ENCODE measurements at places on chromosomes 5 and 9.
A peak's percentile ranks its signal among the peaks of the same experiment; 100 is the strongest.

DNA sequence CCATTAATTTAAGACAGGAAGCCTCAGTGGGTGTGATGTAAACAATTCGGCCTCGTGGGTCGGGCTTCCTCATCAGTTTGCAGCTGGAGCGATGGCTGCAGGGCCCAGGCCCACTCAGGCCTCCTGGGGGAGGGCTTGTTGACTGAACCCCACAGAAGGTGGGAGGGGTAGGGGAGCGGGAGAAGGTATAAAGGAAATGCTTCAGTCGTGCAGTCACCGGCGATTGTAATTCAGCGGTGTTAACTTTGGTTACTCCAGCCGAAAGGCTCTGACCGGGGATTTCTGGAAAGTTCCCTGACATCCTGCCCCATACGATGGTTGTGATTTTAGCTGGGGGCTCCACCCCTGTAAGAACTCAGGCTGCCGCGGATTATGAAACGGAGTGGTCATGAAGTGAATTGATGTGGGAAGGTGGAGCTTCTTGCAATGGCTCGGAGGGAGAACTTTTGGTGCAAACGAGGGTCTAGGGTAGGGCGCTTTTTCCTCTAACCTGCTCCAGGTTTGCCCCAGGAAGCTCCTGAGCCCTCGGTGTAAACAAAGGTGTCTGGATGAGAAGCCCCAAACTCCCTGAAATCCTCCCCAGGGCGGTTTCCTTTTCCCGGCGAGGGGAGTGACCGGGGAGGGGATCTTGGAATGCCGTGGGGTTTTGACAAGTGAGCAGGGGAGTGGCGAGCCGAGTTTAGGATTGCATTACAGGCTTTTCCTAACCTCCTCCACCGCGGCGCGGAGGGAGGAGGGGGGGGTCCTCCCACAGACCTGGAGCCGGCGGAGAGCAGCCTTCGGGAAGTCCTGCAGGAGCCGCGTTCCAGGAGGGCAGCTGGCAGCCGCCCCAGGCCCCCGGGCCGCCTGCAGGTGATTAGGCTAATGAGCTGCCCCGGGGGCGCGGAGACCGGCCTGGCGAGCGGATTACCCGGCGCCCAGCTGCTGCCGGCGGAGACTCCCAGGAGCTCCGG, 215.5 kb downstream of the PDZD2 start:
- no peak for DNase-seq

GRCh38 chr5:172383191-172383802, 71.0 kb downstream of the SH3PXD2B start:
- no peak for DNase-seq

DNA sequence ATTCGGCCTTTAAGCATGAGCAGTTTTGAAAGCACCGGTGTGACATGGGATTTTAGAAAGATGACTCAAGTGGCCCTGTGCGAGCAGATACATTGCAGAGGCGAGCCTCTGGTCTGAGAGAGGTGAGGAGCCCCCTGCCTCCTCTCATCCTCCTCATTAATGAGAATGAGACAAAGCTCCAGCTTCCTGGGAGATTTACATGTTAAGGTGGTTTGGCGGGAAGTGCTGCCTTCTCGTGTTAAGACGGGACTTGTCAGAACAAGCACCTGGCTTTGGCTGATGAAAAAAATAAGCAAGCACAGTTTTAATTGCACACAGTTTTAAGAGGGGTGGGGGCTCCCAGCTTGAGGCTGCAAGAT, 68.1 kb downstream of the ACTL7B start:
- DNase-seq, result no peak

- DNase-seq, result no peak
These were observed 71.8 kb downstream of the ZNF618 start for GRCh38 chr9:113947941-113948340.

GRCh38 chr5:131999041-131999440, 12.4 kb downstream of the ACSL6 start:
- DNase-seq, result no peak

DNA sequence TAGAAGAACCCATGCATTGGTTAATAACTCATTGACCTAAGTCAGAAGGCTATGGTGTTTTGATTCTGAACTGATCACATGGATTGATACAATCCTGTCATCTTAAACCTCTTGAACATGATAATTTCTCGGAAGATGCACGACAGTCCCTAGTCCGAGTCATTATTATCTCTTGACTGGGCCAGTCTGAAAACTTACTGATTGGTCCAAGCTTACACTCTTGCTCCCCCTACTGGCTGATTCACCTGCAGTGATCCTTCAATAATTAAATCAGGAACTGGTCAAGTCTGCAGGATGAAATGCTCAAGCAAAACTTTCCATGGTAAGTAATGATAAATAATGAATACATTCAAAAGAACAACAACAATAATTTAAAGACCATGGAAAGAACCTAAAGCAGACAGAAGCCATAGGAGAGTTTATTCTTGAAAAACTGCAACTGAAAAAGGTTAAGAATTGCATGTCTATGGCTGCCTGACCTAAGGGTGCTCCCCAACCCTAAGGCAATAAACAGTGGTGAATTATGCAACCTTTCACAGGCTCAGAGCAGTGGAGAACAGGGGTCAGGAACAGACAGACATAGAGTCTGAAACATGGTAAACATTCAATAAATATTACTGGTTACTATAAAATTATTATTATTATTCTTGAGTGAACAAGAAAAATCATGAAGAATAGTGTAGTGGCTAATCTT, 79.3 kb downstream of the BRINP1 start:
- DNase-seq, result peak; percentile 27

GRCh38 chr9:100150214-100150613, 51.2 kb downstream of the INVS start:
- DNase-seq, result no peak

- no peak for DNase-seq
These were observed 76.4 kb upstream of the PRSS3 start for GRCh38 chr9:33718987-33719386.

DNA sequence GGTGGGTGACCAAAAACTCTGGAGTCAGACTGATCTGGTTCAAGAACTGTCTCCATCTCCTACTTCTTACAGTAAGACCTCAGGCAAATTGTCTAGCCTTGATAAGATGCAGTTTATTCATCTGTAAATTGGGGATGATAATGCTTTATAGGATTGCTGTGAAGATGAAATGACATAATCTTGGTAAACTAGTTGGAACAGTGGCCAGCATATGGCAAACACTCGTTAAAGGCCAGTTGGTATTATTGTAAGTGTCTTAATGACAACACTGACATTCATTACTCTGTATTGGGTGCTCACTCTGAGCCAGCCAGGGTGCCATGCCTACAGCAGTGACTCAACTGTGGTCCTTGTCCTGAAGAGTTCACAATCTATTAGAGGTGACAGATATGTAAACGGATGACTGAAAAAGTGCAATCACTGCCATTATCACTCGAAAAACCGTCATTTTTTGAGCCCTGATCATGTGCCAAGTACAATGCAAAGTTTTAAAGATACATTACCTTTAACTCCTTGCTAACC, 84.9 kb upstream of the HSPA9 start:
- DNase-seq, result no peak

DNA sequence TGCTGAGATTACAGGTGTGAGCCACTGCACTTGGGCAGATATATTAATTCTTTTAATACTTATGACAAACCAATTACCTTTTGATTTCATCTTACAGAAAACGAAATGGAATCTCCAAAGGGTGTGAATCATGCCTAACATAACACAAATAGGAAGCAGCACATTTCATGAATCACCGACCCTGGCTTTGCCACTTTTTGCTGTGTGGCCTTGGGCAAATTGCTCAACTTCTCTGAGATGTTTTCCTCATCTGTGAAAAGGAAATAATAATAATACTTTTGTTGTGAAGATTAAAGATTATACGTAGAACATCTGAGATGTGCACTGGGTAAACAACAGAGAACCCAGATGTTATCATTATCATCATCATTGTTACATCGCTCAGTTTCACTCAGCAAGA, 50.7 kb upstream of the FREM1 start:
- no peak for DNase-seq

All from activated CD4-positive, alpha-beta T cell treated with anti-CD3 and anti-CD28 coated beads, Interleukin-2, amount 50 U/mL, for 16 hours (primary cell).